ENCODE measurements at places on chromosomes 11 and 22.

GRCh38 chr22:23380230-23380573 lies 199.9 kb downstream of the IGLL1 start:
- no peak for DNase-seq

GRCh38 chr22:31080164-31080847 lies 812 bp upstream of the SMTN start:
- DNase-seq, result no peak

DNA sequence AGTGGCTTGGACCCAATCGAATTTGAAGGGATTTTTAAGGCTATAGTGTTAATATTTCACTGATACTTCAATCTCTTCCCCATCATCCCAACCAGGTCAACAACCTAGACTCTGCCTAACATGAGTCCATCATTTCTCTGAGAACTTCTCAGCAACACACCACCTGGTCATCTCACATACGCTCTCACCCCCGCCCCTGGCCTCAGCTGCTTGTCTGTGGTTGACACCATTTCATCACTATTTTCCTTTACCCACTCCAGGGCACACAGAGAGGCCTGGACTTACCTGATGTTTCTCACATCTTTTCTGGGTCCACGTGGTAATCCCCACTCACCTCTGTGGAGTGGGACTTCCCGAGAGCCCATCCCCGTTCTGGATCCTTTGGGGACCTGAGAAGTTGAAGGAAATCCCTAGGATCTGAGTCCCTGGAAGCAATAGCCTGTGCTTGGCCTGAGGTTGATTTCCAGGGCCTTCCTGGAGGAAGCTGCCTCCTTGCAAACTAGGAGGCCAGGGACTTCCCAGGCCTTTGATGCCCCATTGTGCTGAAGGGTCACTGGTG lies 3.2 kb downstream of the P2RX3 start:
- no peak for DNase-seq

DNA sequence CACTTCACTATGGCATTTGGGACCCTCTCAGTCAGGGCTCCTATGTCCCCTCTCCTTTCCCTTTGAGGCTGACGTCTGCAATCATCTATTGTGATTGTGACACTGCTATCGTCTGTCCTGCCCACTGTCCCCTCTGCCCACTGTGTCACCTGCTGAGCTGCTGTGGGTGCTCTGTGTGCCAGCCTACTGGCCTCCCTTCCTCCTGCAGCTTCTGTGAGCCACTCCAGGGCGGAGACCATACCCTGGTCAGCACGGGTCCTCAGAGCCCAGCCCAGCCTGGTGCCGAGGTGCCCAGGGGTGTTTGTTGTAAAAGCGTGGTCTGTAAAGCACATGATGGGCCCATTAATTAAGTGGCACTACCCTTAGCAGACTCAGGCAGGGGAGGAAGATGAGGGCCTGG lies 29.4 kb downstream of the MPPED1 start:
- DNase-seq, result no peak

DNA sequence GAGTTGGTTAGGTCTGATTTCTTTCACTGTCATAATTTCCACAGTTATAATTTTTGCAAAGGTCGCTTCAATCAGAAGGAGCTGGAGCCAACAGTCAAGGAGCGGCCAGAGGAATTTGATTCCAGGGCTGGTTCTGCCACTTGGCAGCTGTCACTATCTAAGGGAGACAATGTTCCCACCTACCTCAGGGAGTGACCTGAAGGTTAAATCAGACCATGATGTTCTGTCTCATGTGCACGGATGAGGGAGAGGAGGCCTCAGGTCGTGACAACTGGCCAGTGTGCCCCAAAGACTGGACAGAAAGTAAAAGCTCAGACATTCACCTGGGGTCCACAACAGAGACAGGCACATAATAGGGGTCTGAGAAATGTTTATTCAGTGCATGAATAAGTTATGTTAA lies 7.6 kb downstream of the MRGPRD start:
- DNase-seq, result no peak

DNA sequence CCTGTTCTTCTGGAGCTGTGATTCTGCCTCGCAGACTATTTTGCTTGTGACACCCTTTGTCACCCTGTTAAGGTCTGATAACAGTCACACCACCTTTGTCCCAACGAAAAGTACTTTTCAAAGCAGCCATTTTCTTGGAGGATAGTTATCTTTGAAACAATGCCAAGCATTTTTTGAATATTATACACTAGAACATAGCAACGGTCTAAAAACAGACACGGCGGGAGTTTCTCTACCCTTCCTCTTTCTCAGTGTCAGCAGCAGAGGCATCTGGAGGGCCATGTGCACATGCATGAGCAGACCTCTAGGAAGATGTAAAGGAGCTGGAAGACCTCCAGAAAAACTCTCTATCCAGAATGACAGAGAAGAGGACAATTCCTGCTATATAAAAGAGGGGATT lies 86.5 kb downstream of the TRPC6 start:
- DNase-seq, result no peak

- no peak for DNase-seq
These were observed 1.2 kb downstream of the GPR83 start for GRCh38 chr11:94400050-94400449.

- DNase-seq, result peak; percentile 80
These were observed 38.7 kb downstream of the MRTFA start for GRCh38 chr22:40597526-40598430.

DNA sequence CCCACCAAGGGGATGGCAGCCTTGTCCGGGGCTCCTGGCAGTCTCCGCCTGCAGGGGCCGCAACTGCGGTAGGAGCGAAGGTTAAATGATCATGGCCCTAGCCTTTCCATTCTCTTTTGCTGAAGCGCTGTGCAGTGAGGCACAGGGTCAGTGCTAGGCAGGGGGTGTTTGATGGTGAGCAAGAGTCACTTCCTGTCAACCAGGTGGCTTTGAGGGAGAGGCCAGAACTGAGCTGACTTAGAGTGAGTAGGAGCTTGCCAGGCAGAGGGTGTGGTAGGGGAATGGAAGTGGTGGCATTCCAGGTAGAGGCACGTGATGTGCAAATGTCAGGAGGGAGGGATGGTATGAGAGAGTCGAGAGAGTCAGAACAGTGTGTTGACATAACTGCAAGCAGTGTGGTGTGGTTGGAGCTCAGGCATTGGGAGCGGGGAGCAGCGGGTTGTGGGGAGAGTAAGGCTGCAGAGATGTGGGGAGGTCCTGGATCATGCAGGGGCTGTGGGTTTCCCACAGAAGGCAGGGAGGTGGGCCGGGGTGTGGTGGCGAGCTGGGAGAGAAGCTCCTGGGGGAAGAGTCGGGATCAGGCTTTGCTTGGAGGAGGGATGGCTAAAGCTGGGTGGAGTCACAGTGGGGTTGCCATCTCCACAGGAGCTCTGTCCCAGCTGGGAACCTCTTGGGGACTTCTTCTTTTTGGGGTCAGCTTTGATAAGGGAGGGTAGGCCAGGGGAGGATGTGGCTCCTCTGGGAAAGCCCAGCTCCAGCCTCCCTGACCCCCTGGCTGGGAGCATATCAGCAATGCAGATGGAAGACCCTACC lies 33.3 kb downstream of the AMPD3 start:
- peak; percentile 98 for DNase-seq

GRCh38 chr22:20966883-20967696 lies at the start of gene AIFM3:
TSS of gene AIFM3 (plus strand) at chr22:20967255. CDS start at chr22:20967945, 690 bp downstream.
- no peak for DNase-seq

DNA sequence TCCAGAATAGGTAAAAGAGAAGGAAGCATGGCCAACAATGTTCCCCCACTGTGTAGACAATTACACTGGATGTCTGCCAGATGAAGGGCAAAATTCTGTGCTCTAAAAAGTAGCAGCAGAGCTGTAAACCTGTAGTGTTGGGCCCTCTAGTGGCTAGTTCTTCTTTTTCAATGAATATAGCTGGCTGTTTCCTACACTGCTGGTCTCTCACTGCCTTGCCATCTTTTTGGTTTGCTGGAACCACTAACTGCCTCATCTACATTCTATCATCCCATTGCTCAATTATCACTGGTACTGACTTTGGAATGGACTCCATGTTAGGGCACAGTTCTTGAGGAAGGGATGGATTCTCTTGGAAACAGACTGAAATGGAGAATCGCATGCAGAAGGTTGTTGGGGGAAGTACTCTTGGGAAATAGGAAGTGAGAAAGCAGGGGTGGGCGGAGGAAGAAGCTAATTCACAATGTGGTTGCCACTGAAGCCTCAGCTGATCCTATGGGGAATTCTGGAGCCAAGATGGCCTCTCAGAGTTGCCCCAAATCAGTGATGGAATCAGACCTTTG lies 17.9 kb downstream of the KCNE3 start:
- DNase-seq, result peak; percentile 76

- DNase-seq, result peak; percentile 66
These were observed at the start of gene KCTD17 for GRCh38 chr22:37051391-37052385. TSS of gene KCTD17 (plus strand) at chr22:37051742. CDS start at chr22:37051761, 19 bp downstream.

GRCh38 chr11:61776561-61777075 lies 15.8 kb downstream of the TMEM258 start:
- peak; percentile 74 for DNase-seq

DNA sequence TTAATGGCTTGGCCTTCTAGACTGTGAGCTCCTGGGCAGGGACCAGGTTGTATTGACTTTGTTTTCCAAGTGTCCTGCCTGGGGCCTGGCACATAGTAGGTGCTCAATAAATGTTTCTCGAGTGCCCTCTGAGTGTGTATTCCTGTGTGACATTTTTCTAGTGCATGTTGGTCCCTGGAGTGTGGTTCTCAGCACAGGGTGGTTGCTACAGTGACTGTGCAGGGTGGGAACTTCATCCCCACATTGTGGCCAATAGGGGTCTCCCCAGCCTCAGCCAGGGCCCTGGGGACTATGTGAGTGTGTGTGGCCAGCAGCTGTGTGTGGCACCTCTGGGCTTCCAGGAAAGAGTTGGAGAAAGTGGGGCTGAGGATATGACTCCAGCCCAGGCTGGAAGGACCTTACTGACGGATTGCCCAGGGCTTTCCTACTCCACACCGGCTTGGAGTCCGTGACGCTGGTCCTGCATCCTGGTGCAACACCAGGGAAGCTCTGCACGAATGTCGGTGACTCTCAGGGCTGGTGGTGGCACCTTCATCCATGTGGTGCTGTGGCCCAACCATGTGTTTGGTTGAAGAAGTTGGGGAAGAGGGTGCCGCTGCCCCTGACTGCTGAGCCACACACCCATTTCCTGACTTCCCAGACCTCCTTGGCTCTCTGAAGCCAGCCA lies 9.0 kb upstream of the MARK2 start:
- no peak for DNase-seq

DNA sequence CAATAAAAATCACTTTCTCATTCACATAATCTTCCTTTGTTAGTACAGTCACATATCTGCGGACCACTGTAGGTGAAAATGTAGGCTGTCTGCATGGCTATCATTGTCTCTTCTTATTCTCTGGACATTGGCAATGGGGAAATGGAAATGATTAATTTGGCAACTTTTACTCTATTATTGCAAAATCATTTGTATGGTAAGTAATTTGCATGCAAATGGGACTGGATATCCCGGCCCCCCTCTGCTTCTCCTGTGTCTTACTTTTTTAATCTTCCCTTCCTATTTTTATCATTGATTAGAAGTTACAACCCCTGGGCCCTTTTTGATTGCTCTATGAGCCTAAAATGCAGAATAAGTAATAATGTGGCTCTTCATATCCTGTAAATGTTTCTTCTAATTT lies 6.0 kb downstream of the GRK3 start:
- DNase-seq, result no peak

DNA sequence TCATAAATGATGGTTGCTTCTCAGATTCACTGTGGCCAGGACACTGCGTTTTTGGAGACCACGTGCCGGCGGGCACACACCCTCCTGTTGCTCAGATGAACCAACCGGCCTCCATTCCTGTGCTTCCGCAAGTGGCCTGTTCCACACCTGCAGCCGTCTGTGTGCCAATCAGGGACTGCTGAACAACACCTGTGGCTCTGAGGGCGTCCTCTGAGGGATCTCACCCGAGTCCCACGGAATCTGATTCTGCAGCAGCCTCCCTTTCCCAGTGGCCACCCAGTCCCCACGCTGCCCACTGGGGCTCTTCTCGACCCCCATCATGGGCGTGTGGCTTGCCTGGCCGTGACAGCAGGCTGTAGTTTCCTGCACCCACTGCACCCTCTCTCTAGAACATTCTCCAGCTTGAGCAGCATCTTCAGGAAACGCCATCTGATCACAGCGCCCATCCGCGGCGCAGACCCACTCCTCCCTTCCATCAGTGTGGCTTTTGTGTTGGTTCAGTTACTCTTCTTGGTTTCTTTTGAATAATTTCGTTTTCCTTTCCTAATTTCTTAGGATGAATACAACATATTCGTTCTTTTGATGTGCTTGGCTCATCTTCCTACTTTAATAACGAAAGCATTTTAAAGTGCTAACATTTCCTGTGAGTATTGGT lies 100.3 kb upstream of the SLC22A12 start:
- no peak for DNase-seq

DNA sequence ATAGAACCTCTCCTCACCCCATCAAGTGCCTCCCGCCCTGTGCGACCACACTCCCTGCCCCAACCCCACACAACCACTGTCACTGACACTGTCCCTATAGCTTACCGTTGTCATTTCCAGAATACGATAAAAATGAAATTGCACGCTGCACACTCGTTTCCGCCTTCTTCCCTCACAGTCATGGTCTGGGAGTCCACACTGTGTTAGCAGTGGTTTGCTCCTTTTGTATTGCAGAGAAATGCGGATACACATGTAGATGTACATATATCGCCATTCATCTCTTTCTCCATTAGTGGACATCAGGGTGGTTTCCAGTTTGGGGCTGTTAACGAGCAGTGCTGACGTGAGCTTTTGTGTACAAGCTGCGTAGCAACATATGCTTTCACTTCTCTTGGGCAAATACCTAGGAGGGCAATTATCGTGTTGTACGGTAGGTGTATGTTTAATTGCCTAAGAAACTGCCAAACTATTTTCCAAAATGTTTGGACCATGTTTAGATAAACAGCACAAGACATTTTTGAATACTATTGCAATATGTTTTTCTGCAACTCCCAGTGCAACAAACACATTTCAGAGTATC lies 59.2 kb upstream of the CD5 start:
- DNase-seq, result no peak

DNA sequence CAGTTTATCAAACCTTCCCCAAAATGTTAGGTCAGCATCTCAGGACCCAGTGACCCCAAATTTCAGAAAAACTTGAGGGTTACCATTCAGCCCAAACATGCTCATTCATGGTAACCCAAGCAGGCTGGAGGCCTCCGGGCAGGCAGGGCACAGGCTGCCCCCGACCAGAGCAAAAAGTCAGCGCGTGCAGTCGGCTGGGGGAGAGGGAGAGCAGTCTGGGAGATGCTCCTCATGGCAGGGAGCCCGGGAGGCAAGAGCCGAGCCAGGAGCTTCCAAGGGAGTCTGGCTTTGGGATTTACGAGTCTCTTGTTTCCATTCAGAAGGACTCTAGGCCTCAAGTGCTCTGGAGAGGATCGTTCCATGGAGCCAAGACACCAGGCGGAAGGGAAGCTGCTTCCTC lies 45.7 kb downstream of the RPUSD4 start:
- DNase-seq, result no peak

DNA sequence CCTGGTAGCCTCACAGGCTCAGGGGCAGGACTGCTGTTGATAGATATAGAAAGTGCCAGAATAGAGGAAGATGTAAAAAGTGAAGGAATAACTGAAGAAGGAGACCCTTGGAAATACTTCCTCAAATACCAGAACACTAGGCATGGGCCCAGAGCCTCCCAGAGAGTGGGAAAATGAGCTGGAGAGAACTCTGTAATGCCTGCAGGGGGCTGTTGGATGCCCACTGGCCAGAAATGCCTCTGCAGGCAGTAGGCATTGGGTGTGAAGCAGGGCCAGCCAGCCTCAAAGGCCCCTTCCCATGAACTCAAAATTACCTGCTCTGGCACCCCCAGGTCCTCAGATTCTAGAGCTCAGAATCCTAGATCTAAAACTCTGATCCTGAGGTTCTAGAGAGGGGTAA lies 15.1 kb downstream of the P2RY2 start:
- DNase-seq, result no peak

Data from epithelial cell of esophagus (primary cell).